ENCODE measurements at places on chromosomes 6 and 20. TPM values are rescaled to one million over a fixed set of nuclear protein-coding genes. Genes with fewer than 3 reads are reported as not detected.

Gene IL20RA
- total RNA-seq = not detected

Gene EPPIN
- total RNA-seq = not detected

- H3K27ac ChIP-seq = no peak overlapping the region
- peak overlapping the region; percentile 43 for H3K4me3 ChIP-seq
- DNase-seq = no peak
- H3K4me1 ChIP-seq = peaks cover 5% of the 10 kb centered on the region
- H3K36me3 ChIP-seq = no peaks in the 10 kb centered on the region
These were observed 12.7 kb upstream of the RBPJL start for GRCh38 chr20:45294003-45294368.

- H3K4me1 ChIP-seq = no peaks in the 10 kb centered on the region
- no peak overlapping the region for H3K4me3 ChIP-seq
- no peaks in the 10 kb centered on the region for H3K27me3 ChIP-seq
These were observed 96.5 kb downstream of the SNAP25 start for GRCh38 chr20:10315138-10315537.

Gene LY6G6F
- not detected for total RNA-seq

DNA sequence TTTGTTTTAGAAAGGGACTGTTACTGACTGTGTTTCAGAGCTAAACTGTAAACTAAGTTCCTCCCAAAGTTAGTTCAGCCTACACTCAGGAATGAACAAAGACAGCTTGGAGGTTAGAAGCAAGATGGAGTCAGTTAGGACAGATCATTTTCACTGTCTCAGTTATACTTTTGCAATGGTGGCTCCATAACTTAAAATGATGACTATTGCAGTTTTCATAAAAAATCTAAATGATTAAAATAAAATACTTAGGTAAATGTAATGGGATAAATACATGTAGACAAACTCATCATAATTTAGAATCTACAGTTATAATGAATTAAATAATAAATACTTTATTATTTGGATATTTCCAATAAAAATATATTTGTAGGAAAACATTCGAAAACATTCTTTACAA lies 590.6 kb downstream of the EPHA7 start:
- no peaks in the 10 kb centered on the region for H3K4me1 ChIP-seq
- no peak for DNase-seq

Gene SUMO4
- total RNA-seq = 3.7 TPM

- no peaks in the 10 kb centered on the region for H3K27me3 ChIP-seq
- DNase-seq = no peak
- H3K27ac ChIP-seq = no peak overlapping the region
- H3K36me3 ChIP-seq = no peaks in the 10 kb centered on the region
These were observed 15.1 kb downstream of the GLYATL3 start for GRCh38 chr6:49514571-49515484.

DNA sequence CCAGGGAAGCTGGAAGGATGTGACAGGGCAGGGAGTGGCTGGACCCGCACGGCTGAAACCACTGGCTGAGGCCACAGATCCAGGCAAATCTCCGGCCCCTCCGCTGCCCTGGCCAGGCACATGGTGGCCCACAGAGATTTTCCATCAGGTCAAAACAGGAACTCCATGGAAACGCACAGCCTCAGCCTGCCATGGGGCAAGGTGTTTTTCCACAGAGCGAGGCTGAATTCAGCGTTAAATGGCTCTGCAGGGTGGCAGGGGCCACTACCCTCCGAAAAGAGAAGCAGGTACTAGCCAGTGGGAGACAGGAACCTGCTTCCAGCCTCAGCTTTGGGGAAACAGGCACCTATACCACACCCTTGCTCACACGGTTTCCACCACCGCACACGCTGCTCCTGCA lies 53.1 kb downstream of the PREX1 start:
- no peak overlapping the region for H3K4me3 ChIP-seq
- no peaks in the 10 kb centered on the region for H3K36me3 ChIP-seq
- H3K27me3 ChIP-seq = no peaks in the 10 kb centered on the region
- peaks cover 65% of the 10 kb centered on the region for H3K4me1 ChIP-seq

- no peaks in the 10 kb centered on the region for H3K36me3 ChIP-seq
- no peak for DNase-seq
- peaks cover 3% of the 10 kb centered on the region for H3K27me3 ChIP-seq
- H3K27ac ChIP-seq = no peak overlapping the region
- H3K4me1 ChIP-seq = no peaks in the 10 kb centered on the region
- no peak overlapping the region for H3K4me3 ChIP-seq
These were observed 35.0 kb upstream of the ENTPD6 start for GRCh38 chr20:25160467-25160866.

GRCh38 chr6:3762852-3763251 lies 11.3 kb upstream of the PXDC1 start:
- no peak overlapping the region for H3K4me3 ChIP-seq
- no peaks in the 10 kb centered on the region for H3K4me1 ChIP-seq
- H3K36me3 ChIP-seq = no peaks in the 10 kb centered on the region
- no peak for DNase-seq
- no peaks in the 10 kb centered on the region for H3K27me3 ChIP-seq
- H3K27ac ChIP-seq = no peak overlapping the region

DNA sequence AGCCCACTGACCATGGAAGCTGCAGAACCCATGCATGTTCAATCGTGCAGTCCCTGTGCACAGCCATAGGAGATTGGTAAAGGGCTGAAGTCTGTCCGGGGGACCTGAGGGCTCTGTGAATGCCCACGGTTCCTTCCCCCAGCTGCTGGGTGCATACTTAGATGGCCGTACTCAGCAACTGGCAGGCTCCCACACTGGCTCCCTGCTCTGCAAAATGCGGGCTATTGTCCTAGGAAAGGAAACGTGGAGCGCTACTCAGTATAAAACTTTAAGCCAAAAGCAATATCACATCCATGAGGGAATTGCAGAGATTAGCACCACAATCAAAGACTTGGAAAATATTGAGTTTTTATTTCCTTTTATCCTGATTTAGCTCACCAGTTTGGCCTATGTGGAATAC lies 202.0 kb downstream of the WDR27 start:
- no peaks in the 10 kb centered on the region for H3K27me3 ChIP-seq
- no peak overlapping the region for H3K27ac ChIP-seq
- no peaks in the 10 kb centered on the region for H3K4me1 ChIP-seq
- H3K4me3 ChIP-seq = no peak overlapping the region
- DNase-seq = no peak
- H3K36me3 ChIP-seq = no peaks in the 10 kb centered on the region

- no peaks in the 10 kb centered on the region for H3K36me3 ChIP-seq
- H3K27ac ChIP-seq = no peak overlapping the region
- H3K27me3 ChIP-seq = no peaks in the 10 kb centered on the region
- no peaks in the 10 kb centered on the region for H3K4me1 ChIP-seq
These were observed 3.8 kb upstream of the STX16 start for GRCh38 chr20:58647162-58647795.

DNA sequence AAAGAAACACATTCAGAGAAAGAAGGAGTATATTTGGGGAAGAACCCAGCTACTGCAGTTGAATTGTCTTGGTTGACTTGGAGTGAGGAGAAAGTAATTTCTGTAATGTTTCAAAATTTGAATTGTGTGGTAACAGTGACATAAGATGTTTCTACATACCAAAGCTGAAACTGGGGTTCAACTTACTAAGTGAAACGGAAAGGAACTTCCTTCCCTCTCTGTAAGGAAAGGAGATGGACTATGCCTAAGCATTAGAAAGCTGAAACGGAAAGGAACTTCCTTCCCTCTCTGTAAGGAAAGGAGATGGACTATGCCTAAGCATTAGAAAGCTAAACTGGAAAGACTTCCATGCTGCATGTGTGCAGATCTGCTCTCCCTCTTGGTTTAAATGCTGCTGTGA lies 46.0 kb downstream of the HUS1B start:
- peaks cover 16% of the 10 kb centered on the region for H3K36me3 ChIP-seq
- DNase-seq = no peak
- H3K4me3 ChIP-seq = no peak overlapping the region
- H3K27ac ChIP-seq = no peak overlapping the region
- H3K27me3 ChIP-seq = no peaks in the 10 kb centered on the region

- DNase-seq = no peak
- H3K4me1 ChIP-seq = no peaks in the 10 kb centered on the region
- H3K27me3 ChIP-seq = peaks cover 3% of the 10 kb centered on the region
- no peaks in the 10 kb centered on the region for H3K36me3 ChIP-seq
- no peak overlapping the region for H3K27ac ChIP-seq
These were observed 20.9 kb upstream of the EEF1E1 start for GRCh38 chr6:8123236-8123635.

- no peak for DNase-seq
- H3K27me3 ChIP-seq = peaks cover 7% of the 10 kb centered on the region
- H3K27ac ChIP-seq = no peak overlapping the region
- no peak overlapping the region for H3K4me3 ChIP-seq
These were observed 96.0 kb upstream of the PRDM1 start for GRCh38 chr6:105990151-105990550.

GRCh38 chr6:143283887-143284645 lies 166.4 kb downstream of the ADAT2 start:
- H3K27me3 ChIP-seq = no peaks in the 10 kb centered on the region
- H3K36me3 ChIP-seq = no peaks in the 10 kb centered on the region
- DNase-seq = no peak

DNA sequence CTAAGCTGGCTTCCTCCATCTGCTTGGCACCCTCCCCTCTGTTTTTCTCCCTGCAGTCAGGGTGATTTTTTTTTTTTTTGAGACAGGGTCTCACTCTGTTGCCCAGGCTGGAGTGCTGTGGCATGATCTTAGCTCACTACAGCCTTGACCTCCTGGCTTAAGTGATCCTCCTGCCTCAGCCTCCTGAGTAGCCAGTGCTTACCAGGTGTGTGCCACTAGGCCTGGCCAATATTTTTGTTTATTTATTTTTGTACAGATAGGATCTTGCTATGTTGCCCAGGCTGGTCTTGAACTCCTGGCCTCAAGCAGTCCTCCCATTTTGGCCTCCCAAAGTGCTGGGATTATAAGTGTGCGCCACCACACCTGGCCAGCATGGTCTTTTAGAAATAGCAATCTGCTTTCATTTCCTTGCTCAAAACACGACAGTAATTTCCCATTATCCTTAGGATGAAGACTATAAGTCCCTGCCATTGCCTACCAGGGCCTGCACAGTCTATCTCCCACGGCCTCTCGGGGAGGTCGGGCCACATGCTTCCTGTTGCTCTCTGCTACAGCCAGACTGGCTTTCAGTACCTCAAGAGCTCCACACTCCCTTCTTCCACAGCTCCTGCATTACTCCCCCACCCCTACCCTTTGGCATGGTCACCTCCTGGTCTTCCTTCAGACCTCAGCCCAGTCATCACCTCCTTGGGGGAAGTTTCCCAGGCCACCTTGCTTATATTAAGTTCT lies 11.1 kb upstream of the CD164 start:
- no peak overlapping the region for H3K27ac ChIP-seq
- no peak for DNase-seq
- H3K4me3 ChIP-seq = no peak overlapping the region
- no peaks in the 10 kb centered on the region for H3K4me1 ChIP-seq

DNA sequence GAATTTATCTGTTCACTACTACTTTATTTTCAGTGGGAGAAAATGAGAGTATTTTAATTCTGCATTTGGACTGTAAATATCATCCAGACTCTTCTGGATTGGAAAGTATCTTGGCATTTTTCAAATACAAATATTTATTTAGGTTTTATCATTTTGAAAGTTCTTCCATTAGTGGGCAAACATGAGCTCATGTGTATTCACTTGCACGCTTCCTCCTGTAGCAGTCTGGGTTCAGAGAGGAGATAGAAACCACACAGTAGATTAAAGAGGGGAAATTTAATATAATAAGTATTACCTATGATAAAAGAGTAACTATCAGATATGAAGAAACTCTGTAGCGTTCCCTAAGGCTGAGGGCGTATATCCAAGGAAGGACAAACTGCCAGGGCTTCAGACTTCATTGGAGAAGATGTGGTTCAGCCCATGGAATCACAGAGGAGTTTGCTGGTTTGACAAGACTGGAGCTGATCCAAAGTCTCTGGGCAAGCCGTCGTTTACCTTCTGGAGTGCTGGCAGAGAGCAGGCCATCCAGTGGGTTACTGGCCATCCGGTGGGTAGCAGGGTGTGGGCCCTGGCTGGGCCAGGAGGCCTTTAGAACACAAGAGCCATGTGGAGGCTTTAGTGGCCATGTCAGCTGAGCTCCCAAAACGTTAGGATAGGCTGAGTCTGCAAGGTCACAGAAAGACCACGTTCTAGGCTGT lies 44.3 kb downstream of the KCNS1 start:
- peaks cover 42% of the 10 kb centered on the region for H3K4me1 ChIP-seq
- no peak for DNase-seq
- peaks cover 47% of the 10 kb centered on the region for H3K36me3 ChIP-seq
- H3K4me3 ChIP-seq = no peak overlapping the region
- H3K27ac ChIP-seq = no peak overlapping the region

Gene MLN
- total RNA-seq = not detected

- H3K27ac ChIP-seq = no peak overlapping the region
- no peaks in the 10 kb centered on the region for H3K36me3 ChIP-seq
- no peak overlapping the region for H3K4me3 ChIP-seq
- no peak for DNase-seq
- H3K4me1 ChIP-seq = peaks cover 17% of the 10 kb centered on the region
These were observed 382.7 kb downstream of the UTRN start for GRCh38 chr6:144667532-144668503.

GRCh38 chr6:35809809-35810208 lies 4.7 kb downstream of the LHFPL5 start:
- H3K27ac ChIP-seq = no peak overlapping the region
- no peak overlapping the region for H3K4me3 ChIP-seq
- no peaks in the 10 kb centered on the region for H3K4me1 ChIP-seq

- no peak overlapping the region for H3K4me3 ChIP-seq
- peaks cover 7% of the 10 kb centered on the region for H3K4me1 ChIP-seq
- no peak for DNase-seq
- no peaks in the 10 kb centered on the region for H3K27me3 ChIP-seq
- H3K36me3 ChIP-seq = peaks cover under 1% of the 10 kb centered on the region
These were observed 28.9 kb downstream of the SNX5 start for GRCh38 chr20:17939622-17940223.

Gene DLK2
- 1.9 TPM for total RNA-seq

DNA sequence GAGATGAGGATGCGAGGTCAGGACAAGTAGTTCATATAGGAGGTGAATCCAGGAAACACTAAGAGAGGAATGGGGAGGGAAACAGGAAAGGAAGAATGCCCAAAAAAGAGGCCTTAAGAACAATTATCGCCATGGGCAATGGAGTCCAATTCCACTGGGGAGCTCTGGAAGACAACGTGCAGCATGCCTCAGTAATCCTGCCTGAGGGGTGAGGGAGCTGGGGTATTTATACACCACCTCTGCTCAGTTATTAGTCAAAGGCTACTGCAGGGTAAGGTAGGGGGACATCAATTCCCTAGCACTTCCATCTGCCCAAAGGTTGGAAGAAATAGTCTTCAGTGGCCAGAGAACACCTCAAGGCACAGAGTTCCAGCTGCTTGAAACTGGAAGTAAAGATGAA lies 96.4 kb downstream of the ZNF217 start:
- no peaks in the 10 kb centered on the region for H3K4me1 ChIP-seq
- no peak for DNase-seq
- no peaks in the 10 kb centered on the region for H3K36me3 ChIP-seq
- H3K27ac ChIP-seq = no peak overlapping the region
- H3K4me3 ChIP-seq = no peak overlapping the region
- H3K27me3 ChIP-seq = no peaks in the 10 kb centered on the region

Gene RFX6
- total RNA-seq = not detected

GRCh38 chr6:106512048-106512967 lies 117.0 kb downstream of the RTN4IP1 start:
- H3K36me3 ChIP-seq = no peaks in the 10 kb centered on the region
- H3K4me3 ChIP-seq = peak overlapping the region; percentile 82

Gene CGAS
- total RNA-seq = 48.3 TPM

Measured in CD8-positive, alpha-beta memory T cell (primary cell).